ENCODE measurements at places on chromosomes 7 and 10.

GRCh38 chr7:142091961-142092360 lies 19.6 kb upstream of the MGAM2 start:
- DNase-seq, result no peak

DNA sequence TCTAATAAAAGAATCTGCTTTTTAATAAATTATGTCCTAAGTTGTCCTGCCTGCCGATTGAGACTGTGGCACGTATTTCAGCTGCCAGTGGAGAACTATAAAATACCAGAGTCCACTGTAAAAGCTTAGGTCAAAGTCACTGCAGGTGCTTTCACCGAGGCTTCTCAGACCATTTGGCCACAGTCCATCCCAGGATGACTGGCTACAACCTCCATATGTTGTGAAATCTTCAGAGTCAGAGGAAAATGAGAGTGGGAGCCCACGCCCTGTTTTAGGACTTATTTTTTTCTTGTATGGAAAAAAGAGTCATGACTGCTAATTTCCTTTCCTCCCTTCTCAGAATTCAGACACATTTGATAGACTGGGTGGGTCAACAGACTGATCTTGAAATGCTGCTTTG lies 182.9 kb downstream of the ANK3 start:
- no peak for DNase-seq

GRCh38 chr10:5557799-5558771 lies 33.3 kb downstream of the CALML3 start:
- DNase-seq, result no peak

DNA sequence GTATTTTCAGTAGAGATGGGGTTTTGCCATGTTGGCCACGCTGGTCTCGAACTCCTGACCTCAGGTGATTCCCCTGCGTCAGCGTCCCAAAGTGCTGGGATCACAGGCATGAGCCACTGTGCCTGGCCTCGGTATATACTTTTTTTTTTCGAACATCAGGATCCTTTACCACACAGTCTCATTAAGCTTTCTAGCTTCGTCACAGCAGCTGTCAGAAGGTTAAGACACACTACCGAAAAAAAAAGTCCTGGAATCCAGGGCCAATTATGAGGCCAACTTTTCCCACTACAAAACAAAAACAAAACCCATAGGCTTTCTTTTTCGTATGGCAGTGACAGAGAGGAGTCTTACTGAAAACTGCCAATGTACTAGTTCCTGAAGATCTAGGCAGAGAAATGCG lies 30.7 kb downstream of the ZC3HC1 start:
- no peak for DNase-seq

- DNase-seq, result no peak
These were observed 18.3 kb upstream of the ZNF12 start for GRCh38 chr7:6725003-6725402.

GRCh38 chr10:103114876-103115275 lies 78.2 kb downstream of the NT5C2 start:
- no peak for DNase-seq

DNA sequence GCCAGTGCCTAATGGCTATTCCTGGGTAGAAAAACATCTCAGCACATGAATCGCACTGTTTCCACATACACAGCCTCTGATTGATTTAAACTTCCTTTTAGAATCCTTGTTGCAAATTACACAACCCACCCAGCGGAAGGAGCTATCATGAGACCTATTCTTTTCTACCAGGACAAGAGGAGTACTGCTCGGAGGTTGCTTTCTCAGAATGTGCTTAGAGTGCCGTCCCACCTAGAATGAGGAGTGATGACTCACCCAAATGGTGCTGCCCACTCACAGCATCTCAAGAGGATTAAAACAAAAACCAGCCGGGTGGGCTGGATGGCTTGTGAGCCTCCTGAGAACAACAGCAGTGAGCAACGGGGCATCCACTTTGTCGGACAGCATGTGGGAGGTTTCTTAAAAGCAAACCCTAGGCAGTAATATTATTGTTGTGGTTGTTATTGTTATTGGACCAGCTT lies 128.9 kb downstream of the DGKI start:
- no peak for DNase-seq

GRCh38 chr7:15094989-15095388 lies 192.4 kb upstream of the DGKB start:
- DNase-seq, result no peak

GRCh38 chr10:111127081-111127848 lies 50.4 kb downstream of the ADRA2A start:
- no peak for DNase-seq

GRCh38 chr7:108055611-108056021 lies 52.7 kb upstream of the LAMB1 start:
- DNase-seq, result no peak

- DNase-seq, result no peak
These were observed 34.8 kb downstream of the CUL1 start for GRCh38 chr7:148733496-148733895.

- DNase-seq, result no peak
These were observed 40.0 kb upstream of the GRB10 start for GRCh38 chr7:50822706-50823105.

DNA sequence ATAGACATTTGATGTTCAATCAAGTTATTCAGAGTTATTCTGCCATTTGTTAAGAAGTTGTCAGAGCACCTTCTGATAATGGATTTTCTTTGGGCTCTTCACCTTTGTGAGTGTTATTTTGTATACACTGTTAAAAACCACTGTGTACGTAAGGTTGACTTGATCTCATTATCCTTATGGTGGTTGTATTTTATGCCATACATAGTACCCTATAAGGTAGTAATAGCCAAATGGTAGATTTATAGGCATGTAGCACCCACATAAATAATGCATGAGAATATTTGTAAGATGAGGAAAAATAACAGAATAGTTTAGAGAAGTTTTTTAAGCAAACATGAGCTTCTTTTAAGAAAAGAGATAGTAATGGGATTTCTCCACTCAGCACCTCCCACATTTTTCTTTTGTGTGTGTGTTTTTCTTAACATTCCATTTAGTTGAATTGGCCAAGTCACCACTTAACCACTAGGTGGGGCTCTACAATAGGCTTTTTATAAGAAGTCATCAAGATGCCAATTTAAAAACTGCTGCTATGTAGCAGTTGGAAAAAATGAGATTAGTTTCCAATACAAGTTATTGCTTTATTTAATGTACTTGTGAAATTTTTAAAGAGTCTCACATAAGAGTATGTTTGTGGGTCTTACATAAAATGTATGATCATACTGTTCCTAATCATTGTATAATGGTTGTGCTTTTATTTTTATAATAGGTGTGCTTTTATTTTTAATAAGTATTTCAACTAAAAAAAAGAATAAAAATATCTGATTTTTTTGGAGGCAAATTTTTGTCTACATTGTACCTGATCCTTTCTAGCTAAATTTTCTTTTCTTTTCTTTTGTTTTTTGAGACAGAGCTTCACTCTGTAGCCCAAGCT lies 41.1 kb upstream of the STMP1 start:
- DNase-seq, result peak; percentile 77

- peak; percentile 36 for DNase-seq
These were observed 26.4 kb downstream of the PRF1 start for GRCh38 chr10:70575874-70576802.

- DNase-seq, result no peak
These were observed 122.6 kb upstream of the LSM8 start for GRCh38 chr7:118061386-118061785.

GRCh38 chr10:80528185-80528700 lies 9.5 kb upstream of the SH2D4B start:
- DNase-seq, result no peak

DNA sequence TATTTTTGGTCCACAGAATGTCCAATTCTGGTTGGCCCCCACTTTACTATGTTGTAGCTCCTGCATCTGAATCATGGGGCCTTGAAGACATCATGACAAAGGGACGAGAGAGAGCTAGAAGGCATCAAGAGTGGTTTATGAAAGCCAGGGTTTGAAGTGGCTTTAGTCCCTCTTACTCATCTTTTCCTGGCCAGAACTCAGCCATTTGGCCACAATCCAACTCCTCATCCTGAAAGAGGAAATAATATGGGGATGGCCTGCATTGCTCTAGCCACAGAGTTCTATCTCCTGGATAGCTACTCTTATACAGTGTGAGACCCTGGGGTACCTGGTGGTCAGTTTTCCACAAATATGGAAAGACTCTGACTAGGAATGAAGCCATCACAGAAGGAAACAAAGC lies 418.9 kb downstream of the XPNPEP1 start:
- DNase-seq, result no peak

DNA sequence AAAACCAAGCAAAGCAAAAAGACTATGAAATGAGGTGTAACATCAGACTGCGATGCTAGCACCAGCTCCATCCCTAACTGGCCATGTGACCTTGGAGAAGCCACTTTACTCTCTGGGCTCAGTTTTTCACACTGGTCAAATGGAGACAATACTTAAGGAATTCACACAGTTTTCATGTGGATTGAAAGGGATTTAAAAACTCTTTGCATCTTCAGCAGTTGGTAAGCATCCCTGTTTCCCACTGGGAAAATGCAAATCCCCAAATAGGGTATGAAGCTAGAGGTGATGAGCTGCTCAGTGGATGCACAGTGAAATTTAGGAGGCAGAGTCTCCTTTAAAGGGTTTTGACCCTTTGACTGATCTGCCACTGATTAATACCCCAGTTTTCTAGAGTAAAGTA lies 240.7 kb downstream of the SORCS3 start:
- no peak for DNase-seq

- DNase-seq, result no peak
These were observed 93.7 kb downstream of the EPC1 start for GRCh38 chr10:32253276-32253675.

DNA sequence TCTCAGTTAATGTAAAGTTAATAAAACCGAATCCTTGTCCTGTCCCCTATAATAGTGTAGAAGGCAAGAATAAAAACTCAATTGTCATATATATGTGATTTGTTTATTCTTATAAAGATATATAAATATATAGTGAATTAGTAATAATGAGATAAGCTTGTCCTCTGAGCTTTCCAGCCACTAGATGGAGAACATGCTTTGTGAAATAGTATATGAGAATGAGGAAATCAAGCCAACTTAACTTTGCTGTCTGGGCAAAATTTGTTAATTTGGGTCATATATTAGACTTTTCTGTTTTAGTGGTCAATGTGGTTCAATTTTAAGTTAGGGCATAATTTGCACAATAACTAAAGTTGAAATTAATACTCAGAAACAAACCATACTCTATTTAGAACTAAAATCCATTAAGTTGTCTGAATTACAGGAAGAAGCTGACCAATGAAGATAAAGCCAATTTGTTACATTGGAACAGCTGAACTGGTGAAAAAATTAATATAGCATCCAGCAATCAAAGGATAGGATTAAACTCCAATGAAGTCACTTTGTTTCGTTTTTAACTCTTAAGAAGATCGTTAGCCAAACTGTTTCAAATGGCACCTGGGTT lies 595.0 kb downstream of the ARL4A start:
- DNase-seq, result no peak

- DNase-seq, result no peak
These were observed 1.2 kb downstream of the HSPA14 start for GRCh38 chr10:14839305-14839695.

- no peak for DNase-seq
These were observed at the start of gene CREB5 for GRCh38 chr7:28411876-28412662. CREB5 (plus strand) TSS chr7:28412518; CDS start chr7:28412915, 397 bp downstream.

DNA sequence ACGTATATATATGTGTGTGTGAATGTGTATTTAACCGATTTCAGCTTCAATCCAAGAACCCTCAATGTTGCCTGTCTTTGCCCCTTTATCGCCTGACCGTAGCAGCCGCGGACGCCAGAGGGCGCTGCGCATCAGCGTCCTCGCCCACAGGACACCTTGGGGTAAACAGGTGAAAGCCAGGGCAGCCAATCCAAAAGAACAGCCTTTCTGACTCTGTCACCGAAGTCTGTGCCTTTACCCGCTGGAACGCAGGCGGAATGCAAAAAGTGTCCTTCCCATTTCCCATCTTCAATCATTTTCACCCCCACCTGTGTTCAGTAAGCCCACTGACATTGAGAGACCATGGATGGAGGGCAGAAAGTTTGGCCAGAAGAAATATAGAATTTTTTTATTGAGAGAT lies 3.6 kb downstream of the NXPH1 start:
- DNase-seq, result no peak

DNA sequence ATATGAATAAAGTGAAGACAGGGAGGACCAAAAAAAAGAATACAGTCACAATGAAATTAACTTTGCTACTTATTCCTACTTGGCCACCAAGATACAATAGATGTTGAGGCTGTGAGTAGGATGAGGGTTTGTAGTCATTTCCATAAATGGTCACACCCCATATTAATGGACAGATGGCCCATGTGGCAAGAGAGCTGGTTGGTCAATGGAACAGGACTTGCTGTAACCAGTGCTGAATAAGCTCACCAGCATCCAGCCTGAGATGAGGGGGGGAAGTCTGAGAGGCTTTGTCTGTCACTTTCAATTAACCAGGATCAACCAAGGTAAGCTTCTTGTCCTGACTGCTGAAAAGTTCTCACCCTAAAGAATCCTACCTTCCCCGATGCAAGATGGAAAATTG lies 130.4 kb upstream of the KCNMA1 start:
- no peak for DNase-seq

- peak; percentile 5 for DNase-seq
These were observed 125.0 kb downstream of the FOXP2 start for GRCh38 chr7:114539575-114539974.

GRCh38 chr10:111486346-111486745 lies 409.5 kb downstream of the ADRA2A start:
- no peak for DNase-seq

- DNase-seq, result no peak
These were observed 1.6 kb downstream of the TIAL1 start for GRCh38 chr10:119595134-119595675.

DNA sequence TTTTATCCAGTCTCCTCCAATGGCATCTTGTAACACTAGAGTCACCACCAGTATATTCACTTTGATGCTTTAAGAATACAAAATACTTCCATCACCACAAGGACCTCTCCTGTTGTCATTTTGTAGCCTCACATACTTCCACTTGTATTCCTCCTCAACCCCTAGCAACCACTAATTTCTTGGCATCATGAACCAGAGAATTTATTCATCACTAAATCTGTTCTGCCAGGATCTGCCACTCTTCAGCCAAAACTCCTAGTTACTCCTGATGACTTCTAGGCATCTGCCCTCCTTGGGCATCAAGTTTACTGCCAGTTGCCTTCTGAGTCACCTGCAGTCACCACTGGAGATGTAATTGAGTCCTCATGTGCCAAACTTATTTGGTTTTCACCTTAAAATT lies 906.8 kb downstream of the CNTNAP2 start:
- DNase-seq, result no peak

GRCh38 chr10:97159646-97160305 lies 26.0 kb downstream of the SLIT1 start:
- DNase-seq, result no peak

GRCh38 chr10:77638321-77639101 lies 903 bp upstream of the KCNMA1 start:
- DNase-seq, result no peak

- no peak for DNase-seq
These were observed 2.3 kb downstream of the HNRNPA2B1 start for GRCh38 chr7:26198133-26198780.

DNA sequence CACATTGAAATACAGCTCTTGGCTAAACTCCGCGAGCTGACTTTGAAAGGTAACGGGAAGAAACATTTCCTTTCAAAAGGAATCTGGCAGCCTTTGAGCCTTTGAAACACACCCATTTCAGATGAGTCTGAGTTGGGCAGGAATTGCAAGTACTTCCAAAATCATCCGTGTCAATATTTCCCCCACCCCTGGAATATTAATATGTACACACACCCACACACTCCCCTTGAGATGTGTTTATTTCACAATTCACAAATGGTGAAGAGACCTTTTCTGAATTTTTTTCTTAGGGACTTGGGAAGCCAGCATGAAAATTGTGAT lies 438.7 kb upstream of the NRP1 start:
- no peak for DNase-seq
